ENCODE measurements at places on chromosomes 1 and 21. TPM values are rescaled to one million over a fixed set of nuclear protein-coding genes. Genes with fewer than 3 reads are reported as not detected.

- no peak for DNase-seq
Measured at GRCh38 chr1:15288173-15288926, 41.3 kb downstream of the FHAD1 start.

Gene SPRR2F
- not detected for total RNA-seq

- DNase-seq: no peak
Measured at GRCh38 chr1:23337869-23338268, 6.2 kb downstream of the HNRNPR start.

GRCh38 chr21:42061195-42061985 lies 9.7 kb upstream of the UMODL1 start:
- DNase-seq: no peak

GRCh38 chr1:195617106-195617505 lies 991.1 kb downstream of the KCNT2 start:
- DNase-seq: no peak

GRCh38 chr1:206843626-206844025 lies 21.8 kb upstream of the IL20 start:
- no peak for DNase-seq

DNA sequence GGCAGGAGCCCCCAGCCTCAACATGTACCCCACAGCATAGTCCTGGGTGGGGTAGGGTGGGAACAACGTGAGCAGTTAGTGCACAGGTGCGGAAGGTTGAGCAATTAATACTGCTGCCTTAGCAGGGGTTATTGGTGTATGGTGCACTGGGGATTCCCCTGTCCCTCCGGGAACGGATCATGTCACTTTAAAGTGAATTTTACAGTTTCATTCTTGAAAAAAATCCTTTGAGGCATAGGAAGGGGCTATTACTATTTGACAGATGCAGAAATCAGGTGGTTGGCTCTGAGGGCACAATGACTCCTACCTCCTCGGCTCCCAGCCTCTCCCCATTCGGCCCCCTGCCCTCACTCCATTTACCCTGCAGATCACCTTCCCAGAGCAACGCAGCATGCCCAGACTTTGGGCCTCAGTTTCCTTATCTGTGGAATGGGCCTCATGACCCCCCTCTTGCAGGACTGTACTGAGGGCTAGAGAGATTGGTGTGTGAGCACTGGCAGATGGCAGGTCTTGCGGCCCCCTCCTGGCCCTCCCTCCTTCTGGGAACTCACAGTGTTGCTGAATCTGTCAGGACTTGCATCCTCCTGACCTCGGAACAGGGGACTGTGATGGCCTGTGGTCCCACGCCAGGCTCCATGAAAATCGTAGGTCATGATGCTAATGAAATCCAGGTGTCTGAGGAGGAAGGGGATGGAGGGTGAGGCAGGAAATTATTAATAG lies 5.1 kb upstream of the MYBPH start:
- DNase-seq: no peak

DNA sequence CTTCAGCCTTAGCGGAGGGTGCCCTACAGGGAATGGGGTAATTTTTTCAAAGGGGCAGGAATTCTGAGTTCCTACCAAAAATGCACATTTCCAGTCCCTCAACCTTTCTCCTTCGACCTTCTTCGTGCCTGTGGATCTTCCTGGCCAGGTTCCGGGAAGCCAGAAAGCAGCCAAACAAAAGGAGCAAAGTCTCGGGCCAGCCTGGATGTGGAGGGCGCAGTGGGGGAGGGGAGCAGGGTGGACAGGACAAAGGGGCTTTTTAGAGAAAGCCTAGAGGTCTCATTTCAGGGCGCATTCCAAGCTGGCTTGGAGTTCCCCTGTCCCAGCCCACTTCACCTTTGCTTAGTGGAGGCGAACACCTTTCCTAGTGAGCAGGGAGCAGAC lies 2.9 kb upstream of the INAVA start:
- DNase-seq: no peak

Gene CFAP107
- not detected for total RNA-seq

GRCh38 chr1:2566101-2567045 lies 10.2 kb downstream of the TNFRSF14 start:
- DNase-seq: no peak

Gene TMEM82
- total RNA-seq: not detected

DNA sequence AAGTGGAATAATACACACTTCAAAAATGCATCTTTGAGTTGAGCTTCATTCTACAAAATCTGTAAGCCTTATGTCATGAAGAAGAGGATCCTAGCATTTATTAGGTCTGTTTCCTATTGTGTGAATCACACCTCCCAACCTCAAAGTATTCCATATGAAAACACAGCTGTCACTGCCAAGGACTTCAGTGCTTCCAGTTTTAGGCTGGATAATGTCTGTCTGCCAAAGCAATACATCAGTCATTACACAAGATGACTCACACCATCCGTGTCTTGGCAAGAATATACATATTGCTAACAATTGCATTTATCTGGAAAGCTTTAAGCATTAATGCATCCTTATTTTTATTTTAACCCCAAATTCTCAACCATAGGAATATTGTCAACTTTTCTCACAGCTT lies 125.7 kb upstream of the TMPRSS15 start:
- DNase-seq: no peak

DNA sequence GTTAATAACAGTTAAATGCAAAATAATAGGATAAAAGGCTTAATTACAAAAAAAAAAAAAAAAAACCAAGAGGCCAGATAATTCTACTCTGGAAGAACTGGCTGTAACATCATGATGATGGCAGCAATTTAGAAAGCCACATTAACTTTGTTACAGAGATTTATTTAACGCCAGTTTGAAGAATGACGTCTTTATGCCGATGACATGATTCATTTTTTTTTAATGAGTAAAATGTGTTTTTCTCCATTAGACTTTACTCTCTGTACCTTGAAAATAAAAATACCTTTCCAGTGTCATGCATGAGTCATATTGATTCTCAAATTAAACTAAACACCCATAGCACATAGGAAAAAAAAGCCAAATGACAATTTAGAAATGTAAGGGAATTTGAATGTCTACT lies 226.1 kb downstream of the RGS7 start:
- DNase-seq: no peak

GRCh38 chr1:159868766-159869165 lies 6.3 kb upstream of the VSIG8 start:
- DNase-seq: no peak

Gene PDE4B
- total RNA-seq: 136 TPM

GRCh38 chr21:36656138-36656537 lies 42.8 kb upstream of the SIM2 start:
- no peak for DNase-seq

GRCh38 chr21:41032541-41032940 lies 135.4 kb upstream of the BACE2 start:
- no peak for DNase-seq

Gene OR2T35
- total RNA-seq: not detected

Gene CCDC185
- total RNA-seq: not detected

- no peak for DNase-seq
Measured at GRCh38 chr1:222334026-222334680, 213.8 kb downstream of the HHIPL2 start.

DNA sequence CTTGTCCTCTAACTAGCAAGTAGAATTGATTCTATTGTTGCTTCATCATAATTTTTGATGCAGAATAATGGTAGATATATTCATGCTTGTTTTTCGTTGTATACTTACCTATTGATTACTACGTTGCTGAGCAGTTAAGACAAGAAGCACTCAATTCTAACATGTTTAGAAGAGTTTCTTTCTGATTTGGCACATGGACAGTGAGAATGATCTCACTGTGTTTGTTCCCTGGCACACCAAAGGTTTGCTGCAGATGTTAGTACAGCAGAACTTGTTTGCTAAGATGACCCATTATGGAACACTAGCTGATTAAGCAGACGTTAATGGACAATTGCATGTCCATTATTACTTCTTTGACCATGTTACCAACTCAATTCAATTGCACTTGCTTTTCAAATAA lies 184.7 kb upstream of the SGIP1 start:
- DNase-seq: no peak

GRCh38 chr1:227561241-227561907 lies 2.0 kb upstream of the ZNF678 start:
- no peak for DNase-seq

DNA sequence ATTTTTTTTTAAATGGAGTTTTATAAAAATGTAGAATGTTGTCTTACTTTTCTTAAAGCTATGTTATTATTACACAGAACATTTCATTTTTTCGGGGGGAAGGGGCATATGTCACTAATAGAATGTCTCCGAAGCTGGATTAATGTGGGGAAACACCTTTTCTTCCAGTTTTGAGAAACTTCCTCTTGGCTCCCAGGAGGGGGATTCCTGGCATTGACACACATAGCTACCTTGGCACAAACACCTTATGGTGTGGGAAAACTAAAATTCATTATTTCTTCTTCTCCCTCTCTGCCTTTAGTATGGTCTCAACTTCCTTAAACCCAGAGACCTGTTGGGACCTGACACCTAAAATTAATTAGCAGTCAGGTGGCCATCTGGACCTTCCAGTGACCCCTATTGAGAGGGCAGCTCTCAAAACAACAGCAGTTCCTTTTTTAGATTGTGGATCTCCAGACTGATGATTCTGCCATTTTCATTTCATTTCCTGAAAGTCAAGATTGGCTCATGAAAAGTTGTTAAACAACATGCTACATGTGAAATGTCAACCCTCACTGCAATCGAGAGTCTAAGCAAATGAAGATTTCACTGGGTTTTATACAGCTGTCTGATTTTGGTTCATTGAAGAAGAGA lies 70.1 kb upstream of the EDEM3 start:
- no peak for DNase-seq

DNA sequence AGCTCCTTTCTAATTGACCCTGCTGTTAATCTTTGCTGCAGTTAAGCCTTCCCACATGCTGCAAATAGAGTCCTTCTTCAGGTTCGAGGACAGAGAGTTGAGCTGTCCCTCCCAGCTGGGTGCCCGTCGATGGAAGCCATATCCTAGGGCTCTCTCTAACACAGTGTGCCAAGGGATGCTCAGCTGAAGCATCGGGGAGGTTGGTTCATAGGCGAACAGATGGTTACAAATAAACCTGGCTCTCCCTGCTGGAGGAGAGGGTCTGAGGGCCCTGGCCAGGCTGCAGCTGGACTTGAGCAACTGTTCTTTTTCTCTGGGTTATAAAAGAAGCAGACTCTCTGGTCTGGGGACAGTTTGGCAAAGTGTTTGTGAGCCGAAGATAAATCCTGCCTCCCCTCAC lies 120.3 kb upstream of the C8B start:
- DNase-seq: no peak

DNA sequence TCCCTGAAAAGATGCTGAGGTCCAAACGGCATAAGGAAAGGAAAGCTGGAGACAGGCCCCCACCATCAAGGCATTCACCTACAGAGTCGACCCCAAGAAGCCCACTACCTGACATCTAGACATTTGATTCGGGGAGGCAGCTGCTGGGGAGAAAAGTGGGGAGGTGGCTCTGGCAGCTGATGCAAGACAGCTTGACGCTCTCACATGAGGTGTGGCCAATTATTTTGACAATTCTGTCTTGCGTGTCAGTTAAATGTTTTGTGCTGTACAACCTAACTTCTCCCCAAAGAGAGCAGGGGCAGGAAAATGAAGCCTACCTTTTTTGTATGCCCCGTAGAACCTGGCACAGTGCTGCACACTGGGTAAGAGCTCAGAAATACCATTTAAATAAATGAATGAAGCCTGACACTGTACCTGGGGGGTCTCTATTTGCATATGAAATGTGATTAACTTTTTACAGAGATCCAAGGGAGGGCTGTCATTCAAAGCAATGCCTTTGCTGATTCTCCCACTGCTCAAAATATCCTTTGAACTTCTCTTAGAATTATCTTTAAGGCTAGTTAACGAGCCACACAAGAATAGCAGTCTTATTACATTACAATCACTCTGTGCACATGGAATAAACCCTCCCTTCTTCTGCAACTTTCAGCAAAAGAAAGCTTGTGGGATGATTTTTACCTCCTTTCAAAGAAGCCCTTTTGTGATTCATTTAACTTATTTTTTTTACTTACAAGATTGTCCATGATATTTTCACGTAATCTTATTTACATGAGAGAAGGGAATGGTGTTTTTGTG lies 163.2 kb downstream of the TNR start:
- no peak for DNase-seq
